DMS79 treated with DMSO at 0.1 percent for 48 hours (cell line): ENCODE measurements at places on chromosomes 13 and 19.
A peak's percentile ranks its signal among the peaks of the same experiment; 100 is the strongest.

GRCh38 chr13:108929532-108930206 is 300.3 kb downstream of the MYO16 start:
- no peak for DNase-seq

DNA sequence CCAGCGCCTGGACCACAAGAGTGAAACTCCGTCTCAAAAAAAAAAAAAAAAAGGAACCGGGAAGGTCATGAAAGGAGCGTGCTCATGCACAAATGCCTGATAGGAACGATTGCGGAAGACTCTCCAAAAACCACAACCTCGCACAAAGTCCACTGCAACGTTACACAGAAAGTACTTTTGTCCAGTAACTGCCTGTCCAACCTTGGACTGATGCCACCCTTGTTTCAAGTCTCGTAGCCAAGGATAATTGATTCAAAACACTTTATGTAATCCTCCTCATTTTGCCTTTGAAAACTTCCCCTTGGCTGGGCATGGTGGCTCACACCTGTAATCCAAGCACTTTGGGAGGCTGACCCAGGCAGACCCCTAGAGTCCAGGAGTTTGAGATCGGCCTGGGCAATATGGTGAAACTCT is 13.7 kb downstream of the LGALS7 start:
- DNase-seq: peak; percentile 7

GRCh38 chr13:100789025-100789424 is 114.4 kb upstream of the TMTC4 start:
- DNase-seq: peak; percentile 70

- DNase-seq: no peak
Measured at GRCh38 chr19:37973666-37974065, 66.7 kb downstream of the SIPA1L3 start.

GRCh38 chr19:2524840-2525723 is 49.2 kb downstream of the GADD45B start:
- DNase-seq: peak; percentile 58

GRCh38 chr19:8673276-8673891 is 25.2 kb downstream of the ACTL9 start:
- DNase-seq: no peak

GRCh38 chr19:46764817-46765291 is 18.6 kb upstream of the STRN4 start:
- DNase-seq: no peak

- DNase-seq: no peak
Measured at GRCh38 chr19:6242677-6243076, 37.1 kb downstream of the MLLT1 start.

GRCh38 chr13:78827471-78827870 is 168.5 kb upstream of the OBI1 start:
- DNase-seq: no peak

DNA sequence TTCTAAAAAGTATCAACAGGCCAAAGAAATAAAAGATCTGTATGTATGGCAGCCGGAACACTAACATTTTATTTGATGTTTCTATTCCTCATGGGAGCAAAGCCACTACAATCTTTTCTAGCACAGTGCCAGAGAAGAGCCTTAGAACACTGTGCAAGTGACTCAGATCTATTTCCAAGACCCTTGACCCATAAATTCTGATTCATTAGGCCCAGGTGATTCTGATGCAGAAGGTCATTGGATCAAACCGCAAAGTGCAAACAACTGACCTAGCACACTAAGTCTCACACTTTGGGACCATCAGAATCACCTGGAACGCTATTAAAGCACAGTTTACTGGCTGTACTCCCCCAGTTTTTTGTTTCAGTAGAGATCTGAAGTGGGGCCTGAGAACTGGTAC is 87.6 kb downstream of the MYCBP2 start:
- no peak for DNase-seq
